HEK293T (cell line): ENCODE measurements at places on chromosomes 4 and X.

DNA sequence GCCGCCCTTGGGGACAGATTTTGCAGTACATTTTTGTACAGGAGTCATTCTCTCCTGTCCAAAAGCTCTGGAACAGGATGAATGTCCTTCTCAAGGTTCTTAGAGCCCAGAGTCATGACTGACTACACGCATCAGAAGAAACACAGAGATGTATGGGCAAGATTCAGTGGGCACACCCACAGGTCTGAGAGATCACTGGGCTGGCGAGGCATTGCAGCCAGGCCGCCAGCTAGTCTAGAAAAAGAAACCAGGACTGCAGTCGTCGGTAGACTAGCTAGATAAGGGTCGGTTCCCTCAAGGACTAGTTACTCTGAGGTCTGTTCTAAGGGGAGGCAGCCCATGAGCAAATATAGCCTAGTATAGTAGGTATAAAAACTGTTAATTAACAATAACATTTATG is 19.8 kb downstream of the GBA3 start:
- DNase-seq: no peak

DNA sequence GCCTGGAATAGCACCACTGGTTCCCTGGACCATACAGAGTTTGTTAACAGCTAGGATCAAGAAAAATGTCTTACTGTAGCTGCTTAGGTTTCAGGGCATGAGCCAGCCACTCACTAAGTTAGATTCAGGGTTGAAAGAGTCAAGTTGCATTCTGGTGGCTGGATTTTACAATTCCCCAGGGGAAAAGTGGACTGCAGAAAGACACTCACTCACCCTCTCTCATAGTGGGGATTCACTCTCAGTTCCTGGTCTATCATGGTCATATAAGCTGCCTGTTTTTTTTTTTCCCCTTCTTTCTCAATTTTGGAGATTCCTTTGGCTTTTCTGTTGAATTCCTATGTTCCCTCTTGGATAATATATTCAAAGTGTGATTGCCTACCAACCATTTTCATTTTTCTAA is 744.2 kb upstream of the GRIA3 start:
- DNase-seq: no peak

DNA sequence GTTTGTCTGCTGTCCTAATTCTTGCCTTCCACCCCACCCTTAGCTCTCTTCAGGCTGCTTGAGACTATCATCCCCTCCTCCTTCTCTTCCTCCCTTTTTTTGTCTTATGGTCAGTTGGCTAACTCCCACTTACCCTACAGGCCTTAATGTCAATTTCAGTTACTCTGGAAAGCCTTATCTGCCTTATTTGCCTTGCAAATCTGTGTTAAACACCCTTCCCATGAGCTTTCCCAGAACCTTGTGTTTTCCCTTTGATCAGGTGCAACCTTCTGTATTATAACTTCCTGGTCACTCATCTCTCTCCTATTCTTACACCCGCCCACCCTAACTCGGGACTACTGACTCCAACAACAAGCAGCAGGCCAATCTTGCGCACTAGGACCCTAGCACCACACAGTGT is 74.8 kb downstream of the COX18 start:
- no peak for DNase-seq

DNA sequence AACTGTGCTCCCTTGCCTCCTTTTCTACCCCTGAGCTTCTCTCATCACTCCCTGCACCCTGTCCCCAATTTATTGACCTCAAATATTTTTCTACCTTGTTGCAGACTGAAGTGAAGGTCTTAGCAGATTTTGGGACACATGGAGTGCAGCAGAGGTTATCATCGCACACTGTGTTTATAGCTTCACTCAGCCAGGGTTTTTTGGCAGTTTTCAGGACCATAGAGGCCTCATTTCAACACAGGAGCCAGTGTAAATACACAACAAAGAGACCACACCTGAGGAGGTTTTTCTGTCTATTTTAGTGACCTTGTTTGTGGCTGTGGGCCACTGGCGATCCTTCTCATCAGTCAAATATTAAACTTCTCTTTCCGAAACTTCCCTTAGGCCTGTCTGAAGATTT is 457.1 kb downstream of the SPRY1 start:
- DNase-seq: no peak

DNA sequence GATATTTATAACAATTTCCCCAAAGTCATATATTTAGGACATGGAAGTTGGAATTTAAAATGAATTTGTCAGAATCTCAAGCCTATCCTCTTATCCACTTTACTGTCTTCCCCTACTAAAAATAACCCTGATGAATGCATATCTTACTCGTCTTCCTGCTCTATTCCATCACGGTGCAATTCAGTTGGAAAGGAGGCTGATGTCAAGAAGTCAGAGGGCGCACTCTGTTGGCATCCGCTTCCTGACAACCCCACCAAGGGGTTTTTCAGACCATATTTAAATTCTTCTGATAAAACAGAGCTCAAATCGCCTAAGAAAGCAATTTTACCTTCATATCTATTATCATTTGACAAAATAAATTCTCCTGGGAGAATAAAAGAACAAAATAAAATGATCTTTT is 233.5 kb downstream of the ARHGAP24 start:
- no peak for DNase-seq

GRCh38 chr4:11765849-11766453 is 337.3 kb upstream of the HS3ST1 start:
- peak; percentile 19 for DNase-seq

GRCh38 chrX:1442724-1443367 is 9.9 kb downstream of the ASMTL start:
- DNase-seq: no peak

- no peak for DNase-seq
Observed at GRCh38 chrX:627510-627981, 3.0 kb upstream of the SHOX start.

- DNase-seq: peak; percentile 17
Observed at GRCh38 chr4:107035819-107036583, at the start of gene DKK2. TSS of gene DKK2 (minus strand) at chr4:107036313. CDS start at chr4:107035591, 722 bp downstream.

DNA sequence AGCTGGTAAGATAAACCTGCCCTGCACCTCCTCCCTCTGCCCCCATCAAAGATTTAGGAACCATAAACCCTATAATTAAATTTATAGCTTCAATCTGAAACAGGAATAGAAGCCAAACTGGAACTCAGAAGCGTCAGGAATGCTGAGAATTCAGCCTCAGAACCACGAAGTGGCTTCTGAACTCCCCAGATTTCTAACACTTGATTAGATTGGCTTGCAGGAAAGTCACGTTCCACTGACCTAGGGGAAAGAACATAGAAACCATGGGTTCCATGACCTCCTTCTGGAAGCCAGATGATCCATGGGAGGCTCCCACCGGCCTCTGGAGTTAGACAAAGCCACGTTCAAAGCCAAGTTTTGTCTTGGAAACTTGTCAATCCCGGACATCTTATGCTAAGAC is 356.5 kb downstream of the MID1IP1 start:
- no peak for DNase-seq

GRCh38 chr4:766559-767283 is 59.2 kb downstream of the CPLX1 start:
- DNase-seq: no peak

DNA sequence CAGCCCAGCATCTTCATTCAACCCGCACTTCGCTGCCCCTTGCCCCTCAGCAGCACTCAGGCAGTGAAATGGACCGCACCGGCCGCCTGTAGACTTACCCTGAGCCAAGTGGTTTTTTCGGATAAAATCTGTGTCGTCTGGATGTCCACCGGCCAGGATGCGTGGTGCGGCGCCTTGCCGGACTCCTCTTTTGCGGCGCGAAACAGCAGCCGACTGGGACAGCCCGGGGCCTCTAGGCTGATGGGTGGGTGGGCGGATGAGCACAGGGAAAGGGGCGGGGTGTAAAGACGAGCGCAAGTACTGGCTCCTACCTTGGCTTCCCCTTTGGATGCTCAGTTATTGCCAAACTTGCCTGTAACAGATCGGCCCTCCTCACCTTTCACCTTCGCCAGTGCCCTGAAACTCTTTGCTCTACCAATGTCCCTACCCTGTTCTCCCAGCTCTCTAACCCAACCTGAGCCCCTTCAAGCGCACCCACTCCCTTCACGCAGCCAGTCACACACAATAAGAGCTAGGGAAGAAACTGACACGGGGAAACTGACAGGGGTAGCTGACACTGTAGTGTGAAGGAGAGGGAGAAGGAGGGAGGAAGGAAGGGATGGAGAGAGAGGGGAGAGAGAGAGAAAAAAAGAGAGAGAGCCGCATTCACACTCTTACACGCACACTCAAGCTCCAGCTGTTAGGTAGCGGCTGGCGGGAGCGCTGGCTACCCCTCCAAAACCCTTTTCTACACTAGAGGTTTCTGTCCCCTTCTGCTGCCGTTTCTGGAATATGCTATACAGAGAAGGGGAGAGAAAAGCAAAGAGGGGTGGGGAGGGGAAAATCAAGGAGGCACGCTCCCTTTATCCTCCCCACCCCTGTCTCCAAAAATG is 559 bp downstream of the TRPC5 start:
- DNase-seq: no peak

DNA sequence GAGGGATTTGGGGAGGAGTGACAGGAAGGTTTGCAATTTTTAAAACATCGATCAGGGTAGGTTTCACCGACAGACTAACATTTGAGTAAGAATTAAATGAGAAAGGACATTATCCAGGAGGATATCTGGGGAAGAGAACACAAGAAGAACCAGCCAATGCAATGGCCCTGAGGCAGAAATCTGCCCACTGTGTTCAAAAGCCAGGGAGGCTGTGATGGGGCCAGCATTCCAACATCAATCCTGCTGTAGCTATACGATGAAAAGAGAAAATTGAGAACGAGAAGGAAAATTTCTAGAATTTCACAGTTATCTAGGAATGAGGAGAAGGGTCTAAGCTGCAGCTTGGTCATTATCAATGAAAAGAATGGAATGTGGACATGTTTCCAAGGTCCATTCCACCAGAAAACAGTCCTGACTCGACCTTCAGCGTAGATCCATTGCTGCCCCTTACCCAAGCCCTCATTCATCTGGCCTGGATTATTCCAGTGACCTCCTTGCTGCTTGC is 84.4 kb downstream of the APBB2 start:
- DNase-seq: no peak

DNA sequence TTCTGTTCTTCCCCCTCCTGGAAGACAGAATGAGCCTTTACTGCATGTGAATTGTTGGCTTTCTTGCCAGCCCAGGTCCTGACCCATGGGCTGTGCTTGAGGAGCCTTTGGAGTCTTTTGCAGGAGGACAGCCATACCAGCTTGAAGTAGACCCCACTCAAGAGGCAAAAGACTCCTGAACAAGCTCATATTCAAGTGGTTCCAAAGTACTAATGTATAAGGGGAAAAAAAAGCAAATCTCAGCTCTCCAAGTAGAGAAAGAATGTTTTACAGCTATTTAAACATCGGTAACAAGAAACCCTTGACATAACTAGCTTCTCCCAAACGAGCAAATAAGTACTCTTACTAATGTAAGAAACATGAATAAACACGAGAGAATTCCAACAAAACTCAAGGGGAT is 174.9 kb upstream of the MXRA5 start:
- DNase-seq: no peak

- DNase-seq: no peak
Observed at GRCh38 chr4:10534820-10535219, 77.6 kb upstream of the ZNF518B start.

GRCh38 chr4:139764182-139764581 is 98.6 kb downstream of the MGST2 start:
- no peak for DNase-seq

DNA sequence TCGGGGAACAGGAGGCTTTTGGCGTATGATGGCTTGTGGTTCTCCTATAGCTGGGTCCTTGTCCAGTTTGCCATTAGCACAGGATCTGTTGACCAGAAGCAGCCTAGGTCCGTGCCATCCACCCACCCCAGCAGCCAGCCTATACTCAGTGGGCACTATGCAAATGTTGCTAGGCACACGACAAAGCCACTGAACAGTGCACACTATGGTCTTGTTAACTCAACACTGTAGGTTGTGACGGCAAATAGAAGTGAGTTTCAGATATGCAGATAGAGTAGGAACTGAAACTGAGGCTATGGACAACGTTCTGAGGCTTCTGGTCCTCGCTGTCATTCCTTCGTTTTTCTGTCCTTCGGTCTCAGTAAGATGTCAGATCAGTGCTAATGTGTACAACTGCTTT is 541.3 kb upstream of the TENM3 start:
- DNase-seq: no peak

GRCh38 chr4:95170176-95170575 is 378.6 kb downstream of the UNC5C start:
- no peak for DNase-seq

- DNase-seq: peak; percentile 31
Observed at GRCh38 chrX:37871626-37872302, 24.4 kb upstream of the DYNLT3 start.

- no peak for DNase-seq
Observed at GRCh38 chr4:108532187-108532586, 88.2 kb upstream of the RPL34 start.

- no peak for DNase-seq
Observed at GRCh38 chrX:29518100-29518499, 697.3 kb upstream of the MAGEB2 start.

DNA sequence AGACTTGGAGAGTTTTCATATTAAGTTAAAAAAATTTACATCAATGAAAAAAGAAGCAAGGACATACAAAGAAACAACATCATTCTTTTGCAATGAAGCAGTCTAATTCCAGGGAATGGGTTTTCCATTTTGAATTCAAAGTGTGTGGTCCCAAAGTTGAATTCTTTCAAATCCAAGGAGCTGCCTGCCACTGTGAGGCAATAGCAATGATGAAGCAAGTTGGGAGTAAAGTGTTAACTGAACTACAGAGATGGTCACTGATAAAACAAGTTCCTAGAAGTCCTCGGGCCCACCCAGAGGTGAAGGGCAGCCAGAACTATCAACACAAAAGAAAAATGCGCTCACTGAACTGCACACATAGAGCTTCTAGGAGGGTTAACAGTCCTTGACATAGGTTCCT is 115.9 kb downstream of the RAB28 start:
- DNase-seq: no peak

GRCh38 chrX:101977106-101977505 is 45.3 kb upstream of the ZMAT1 start:
- DNase-seq: no peak

- DNase-seq: no peak
Observed at GRCh38 chr4:37549041-37549440, 137.1 kb downstream of the RELL1 start.

DNA sequence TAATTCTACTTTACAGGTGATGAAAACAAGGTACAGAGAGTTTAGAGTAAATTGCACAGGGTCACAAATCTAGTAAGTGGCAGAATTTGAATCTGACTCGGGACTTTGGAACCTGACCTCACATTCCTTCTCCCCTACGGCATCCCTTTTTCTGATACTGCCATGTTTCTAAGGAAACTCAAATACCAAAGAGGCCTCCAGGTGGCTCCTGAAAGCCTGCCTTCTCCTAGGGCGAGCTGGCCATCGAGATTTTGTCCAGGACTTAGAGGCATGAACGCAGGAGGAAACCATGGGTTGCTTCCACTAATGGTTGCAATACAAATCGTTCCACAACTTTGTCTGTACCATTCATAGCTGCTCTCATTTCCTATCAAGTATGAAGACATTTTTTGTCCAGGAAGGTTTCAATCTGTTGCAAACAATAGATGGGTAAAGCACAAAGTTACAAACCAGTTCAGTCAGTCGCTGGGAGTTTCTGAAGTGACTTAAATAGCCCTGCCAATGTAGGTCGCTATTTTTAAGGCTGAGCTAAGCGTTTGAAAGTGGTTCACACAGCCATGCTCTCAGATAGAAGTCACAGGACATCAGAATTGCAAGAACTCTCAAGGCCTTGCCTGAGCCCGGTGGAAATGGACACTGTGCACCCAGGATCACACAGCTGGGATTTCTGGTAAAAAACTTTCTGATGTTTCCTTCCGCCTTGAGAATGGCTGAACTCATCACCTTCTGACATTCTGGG is 296.6 kb upstream of the PRPS2 start:
- no peak for DNase-seq

GRCh38 chr4:79673898-79674297 is 265.9 kb upstream of the GK2 start:
- no peak for DNase-seq

- DNase-seq: no peak
Observed at GRCh38 chrX:70669120-70669519, 224.5 kb downstream of the DLG3 start.
